H4 (cell line): ENCODE measurements at places on chromosomes 6 and 20.
A peak's percentile ranks its signal among the peaks of the same experiment; 100 is the strongest.

DNA sequence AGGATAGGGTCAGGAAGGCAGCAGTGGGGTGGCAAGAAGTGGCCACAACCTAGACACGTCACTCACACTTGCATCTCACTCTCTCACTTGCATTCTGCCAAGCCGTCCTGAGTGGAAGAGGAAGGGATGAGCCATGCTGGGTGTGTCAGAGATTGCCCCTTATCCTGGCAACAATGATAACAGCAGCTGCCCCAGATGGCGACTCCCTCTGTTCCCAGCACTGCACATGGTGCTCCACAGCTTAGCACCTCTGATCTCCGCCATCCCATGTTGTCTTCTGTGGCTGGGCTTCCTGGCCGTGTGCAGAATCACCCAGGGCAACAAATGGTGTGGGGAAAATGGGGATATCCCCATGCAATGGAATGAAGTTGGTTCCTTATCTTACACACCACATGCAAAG is 11.1 kb downstream of the KCNB1 start:
- DNase-seq: no peak

GRCh38 chr6:99802396-99803031 is 191.5 kb downstream of the MCHR2 start:
- DNase-seq: no peak

DNA sequence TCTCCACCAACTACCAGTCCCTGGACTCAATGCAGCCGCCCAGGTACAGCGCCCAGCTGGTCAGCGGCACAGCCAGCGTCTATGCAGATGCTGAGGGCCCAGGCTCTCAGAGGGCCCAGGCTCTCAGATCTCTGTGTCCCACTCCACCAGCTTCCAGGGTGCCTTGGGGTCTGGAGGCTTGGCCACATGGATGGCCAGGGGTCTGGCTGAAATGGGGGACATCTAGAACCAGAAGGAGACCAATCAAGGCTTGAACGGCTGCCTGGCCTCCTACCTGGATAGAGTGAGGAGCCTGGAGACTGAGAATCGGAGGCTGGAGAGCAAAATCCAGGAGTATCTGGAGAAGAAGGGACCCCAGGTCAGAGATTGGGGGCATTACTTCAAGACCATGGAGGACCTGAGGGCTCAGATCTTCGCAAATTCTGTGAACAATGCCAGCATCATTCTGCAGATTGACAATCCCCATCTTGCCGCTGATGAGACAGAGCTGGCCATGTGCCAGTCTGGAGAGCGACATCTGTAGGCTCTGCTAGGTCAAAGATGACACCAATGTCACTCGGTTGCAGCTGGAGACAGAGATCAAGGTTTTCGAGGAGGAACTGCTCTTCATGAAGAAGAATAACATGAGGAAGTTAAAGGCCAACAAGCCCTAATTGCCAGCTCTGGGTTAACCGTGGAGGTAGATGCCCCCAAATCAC is 44.1 kb upstream of the GRM4 start:
- DNase-seq: no peak

GRCh38 chr6:38236631-38237030 is 403.1 kb downstream of the BTBD9 start:
- no peak for DNase-seq

GRCh38 chr20:47674145-47674544 is 111.1 kb downstream of the SULF2 start:
- no peak for DNase-seq

- DNase-seq: no peak
These were observed 27.4 kb downstream of the BTBD9 start for GRCh38 chr6:38612143-38612965.

- DNase-seq: no peak
These were observed 57.1 kb downstream of the YTHDF1 start for GRCh38 chr20:63158845-63159244.

GRCh38 chr20:57658447-57658832 is 38.2 kb upstream of the ZBP1 start:
- DNase-seq: no peak

GRCh38 chr20:40046703-40047102 is 642.3 kb downstream of the MAFB start:
- no peak for DNase-seq

- DNase-seq: no peak
These were observed 45.0 kb upstream of the KIF25 start for GRCh38 chr6:167952512-167952859.

GRCh38 chr6:118668761-118669385 is 17.5 kb upstream of the CEP85L start:
- DNase-seq: peak; percentile 61

GRCh38 chr6:96900873-96901272 is 3.2 kb upstream of the NDUFAF4 start:
- no peak for DNase-seq

DNA sequence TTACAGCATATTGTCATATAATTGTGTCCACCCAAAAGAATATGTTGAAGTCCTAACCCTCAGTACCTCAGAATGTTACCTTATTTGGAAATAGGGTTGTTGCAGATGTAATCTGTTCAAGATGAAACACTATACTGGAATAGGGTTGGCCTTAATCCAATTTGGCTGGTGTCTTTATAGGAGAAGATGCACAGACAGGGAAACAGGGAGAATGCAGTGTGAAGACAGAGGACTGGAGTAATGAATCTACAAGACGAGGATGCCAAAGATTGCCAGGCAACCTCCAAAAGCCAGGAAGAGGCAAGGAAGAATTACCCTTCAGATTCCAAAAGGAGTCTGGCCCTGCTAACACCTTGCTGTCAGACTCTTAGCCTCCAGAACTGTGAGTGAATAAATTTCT is 482.9 kb downstream of the PTPRT start:
- no peak for DNase-seq

GRCh38 chr20:4605166-4605565 is 116.5 kb upstream of the PRND start:
- DNase-seq: no peak

DNA sequence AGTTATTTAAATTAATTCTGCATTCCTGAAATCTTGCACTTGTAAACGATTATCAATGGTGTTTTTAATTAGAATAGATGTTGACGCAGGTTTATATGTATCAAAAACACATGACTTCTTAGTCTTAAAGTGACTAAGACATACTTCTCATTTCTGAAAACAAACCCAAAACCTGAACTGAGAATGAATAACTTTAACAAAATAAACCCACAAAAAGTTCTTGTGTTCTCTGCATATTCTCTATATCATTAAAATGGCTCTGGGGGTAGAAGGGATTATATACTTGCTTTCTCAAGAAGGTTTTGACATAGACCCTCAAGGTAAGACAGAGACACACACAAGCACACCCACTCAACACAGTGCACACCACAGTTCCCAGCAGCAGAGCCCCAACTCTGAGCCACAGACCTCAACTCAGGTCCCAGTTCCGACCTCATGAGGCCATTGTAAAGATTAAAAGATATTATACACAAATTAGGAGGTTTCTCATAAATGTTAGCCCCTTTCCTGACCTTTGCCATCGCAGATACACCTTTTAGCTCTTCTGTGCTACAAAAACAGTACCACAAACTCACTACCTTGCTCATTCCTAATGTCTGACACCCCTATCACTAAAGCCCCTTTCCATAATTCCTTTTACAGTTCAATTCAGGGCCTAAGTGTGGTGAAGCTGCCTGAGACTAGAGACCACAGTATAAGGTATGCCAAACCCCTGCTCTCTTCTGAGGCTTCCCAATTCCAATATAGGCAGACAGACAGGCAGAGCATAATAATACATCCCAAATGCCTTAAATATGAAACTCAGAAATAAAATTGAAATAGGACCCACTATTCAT is 267.8 kb downstream of the PTPRK start:
- no peak for DNase-seq

GRCh38 chr20:49508435-49509199 is 26.1 kb upstream of the KCNB1 start:
- peak; percentile 48 for DNase-seq

- DNase-seq: peak; percentile 16
These were observed 131.4 kb upstream of the TRAF3IP2 start for GRCh38 chr6:111737065-111737521.

GRCh38 chr6:48290595-48290994 is 179.6 kb upstream of the PTCHD4 start:
- DNase-seq: no peak

GRCh38 chr20:11261533-11262000 is 587.8 kb upstream of the JAG1 start:
- peak; percentile 34 for DNase-seq

DNA sequence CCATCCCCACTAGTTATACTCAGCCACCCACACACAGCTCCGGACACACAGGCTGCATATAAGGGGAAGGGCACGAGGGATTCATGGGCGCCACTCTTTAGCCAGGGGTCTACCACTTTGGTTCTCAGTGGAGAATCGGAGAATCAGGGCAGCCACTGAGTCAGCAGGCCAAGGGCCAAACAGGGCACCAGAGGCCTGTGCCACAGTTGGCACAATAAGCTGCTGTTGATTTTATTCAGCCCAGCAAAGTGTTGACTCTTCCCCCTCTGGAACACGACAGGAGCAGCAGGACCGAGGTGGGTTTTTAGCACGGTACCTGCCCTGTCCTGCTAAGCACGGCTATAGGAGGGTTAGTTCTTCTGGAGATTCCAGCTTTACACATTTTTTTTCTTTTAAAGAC is 48.3 kb downstream of the GJA10 start:
- no peak for DNase-seq

- no peak for DNase-seq
These were observed 42.0 kb downstream of the ADTRP start for GRCh38 chr6:11736601-11737000.

DNA sequence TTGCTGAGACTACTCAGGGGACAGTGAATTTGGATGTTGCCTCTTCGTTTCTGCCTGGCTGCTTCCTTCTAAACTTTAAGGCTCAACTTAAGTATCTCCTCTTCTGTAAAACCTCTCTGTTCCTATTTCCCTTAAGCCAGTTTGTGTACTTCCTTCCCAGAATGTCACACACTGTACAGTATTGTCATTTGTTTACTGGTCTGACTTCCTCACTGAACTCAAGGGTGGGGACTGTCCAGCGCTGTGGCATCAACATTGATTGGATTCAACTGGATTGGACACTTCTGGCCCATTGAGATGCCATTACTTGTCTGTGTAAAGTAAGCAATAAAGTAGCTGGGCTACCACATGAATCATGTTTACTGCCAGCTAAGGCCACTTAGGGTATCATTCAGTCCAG is 69.7 kb downstream of the ANKS1A start:
- DNase-seq: no peak
